Fibroblast of mammary gland (primary cell): ENCODE measurements at places on chromosomes 3 and 15.

GRCh38 chr3:87318617-87319021 lies 42.2 kb upstream of the POU1F1 start:
- DNase-seq = no peak

DNA sequence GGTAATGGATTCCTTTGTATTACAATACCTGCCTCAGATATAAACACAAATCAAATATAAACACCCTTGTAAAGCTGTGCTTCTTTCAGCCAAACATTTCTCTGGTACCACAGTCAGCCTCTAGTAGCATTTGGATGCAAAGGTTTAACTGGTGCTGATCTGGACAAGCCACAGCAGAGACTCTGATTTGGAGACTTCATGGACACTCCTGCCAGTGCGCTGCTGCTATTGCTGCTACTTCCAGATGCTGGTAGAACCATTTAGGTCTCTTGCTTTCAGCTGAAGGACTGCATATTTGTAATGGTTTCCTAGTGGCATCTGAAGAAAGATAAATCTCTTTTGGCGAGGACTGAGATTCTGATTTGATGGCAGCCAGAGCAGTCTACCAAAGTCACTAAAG lies 36.9 kb downstream of the NCK1 start:
- DNase-seq = no peak

DNA sequence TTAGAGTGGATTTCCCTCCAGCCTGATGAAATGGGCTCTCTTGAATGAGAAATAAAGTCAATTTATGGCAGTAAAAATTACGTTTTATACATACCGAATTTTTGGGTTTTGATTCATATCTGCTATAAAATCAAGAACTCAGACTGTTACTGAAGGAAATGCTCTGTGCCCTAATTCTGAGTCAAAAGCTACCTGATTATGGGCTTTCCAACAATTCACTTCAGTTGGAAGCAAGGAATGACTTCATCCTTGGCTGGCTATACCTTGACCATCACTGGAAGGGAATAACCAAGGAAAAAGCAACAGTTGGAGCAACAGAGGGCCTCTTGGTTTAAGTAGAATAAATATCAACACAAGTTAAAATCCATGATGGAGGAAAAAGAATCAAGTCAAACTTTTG lies 88.6 kb downstream of the ZNF385D start:
- DNase-seq = no peak

DNA sequence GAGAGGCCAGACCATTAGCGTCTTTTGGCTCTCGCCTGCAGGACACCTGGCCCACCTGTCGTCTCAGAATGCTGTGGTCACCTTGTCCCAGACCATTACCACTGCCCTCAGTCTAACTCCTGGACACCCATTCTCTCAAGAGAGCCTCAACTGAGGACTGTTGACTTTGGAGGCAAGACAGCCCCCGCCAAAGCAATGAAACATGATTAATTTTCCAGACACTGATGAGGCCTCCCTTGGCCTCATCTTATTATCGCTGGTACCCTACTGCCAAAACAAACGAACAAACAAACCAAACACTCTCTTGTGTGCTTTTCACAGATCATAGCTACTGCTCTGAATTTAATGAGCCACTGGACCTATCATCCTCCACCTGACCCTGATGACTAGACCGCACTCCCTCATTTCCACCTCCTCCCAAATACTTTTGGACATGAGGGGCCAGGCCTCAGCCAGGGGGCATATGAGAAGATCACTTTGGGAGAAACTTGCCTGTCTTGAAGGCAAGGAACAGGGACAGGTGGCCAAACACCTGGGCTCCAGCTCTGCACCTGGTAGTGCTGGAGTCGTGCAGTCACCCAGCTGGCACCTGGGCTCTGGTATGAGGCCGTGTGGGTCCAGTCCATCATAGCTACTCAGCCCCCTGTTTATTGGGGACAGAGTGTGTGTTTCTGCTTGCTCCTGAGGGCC lies 27.6 kb downstream of the ALS2CL start:
- DNase-seq = no peak

GRCh38 chr15:31230630-31231485 lies 95.8 kb upstream of the KLF13 start:
- no peak for DNase-seq

DNA sequence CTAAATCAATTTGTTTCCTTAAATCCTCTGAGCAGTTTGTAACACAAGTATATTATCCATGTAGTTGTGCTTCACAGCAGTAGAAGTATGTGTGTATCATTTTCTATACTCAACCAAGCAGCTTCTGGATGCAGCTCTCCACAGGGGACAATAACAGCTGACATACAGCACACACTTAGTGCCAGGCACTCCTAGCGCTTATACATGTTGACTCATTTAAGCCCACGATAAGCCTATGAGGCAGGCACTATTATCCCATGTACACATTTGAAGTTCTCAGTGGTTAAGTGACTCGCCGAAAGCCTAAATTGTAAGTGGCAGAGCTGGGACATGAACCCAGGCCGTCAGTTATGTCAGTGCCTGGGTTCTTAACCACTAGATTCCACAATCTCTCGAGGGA lies 20.3 kb upstream of the LPP start:
- peak; percentile 83 for DNase-seq

DNA sequence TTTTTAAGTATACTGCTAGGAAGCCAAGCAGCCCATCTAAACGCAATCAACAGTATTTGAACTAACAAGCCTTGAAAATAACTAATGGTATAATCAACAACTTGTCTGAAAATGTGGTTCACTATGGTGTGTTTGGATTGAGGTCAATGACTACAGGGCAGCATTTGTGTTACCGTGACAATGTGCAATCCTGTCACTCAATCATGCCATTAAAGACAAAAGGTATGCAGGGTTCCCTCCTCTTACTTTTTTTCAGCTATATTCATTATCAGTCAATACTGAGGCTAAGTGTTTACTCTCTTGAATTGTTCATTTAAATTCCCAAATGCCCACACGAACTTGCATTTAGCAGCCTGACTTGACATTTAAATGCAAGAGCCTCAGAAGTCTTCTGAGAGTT lies 1099.3 kb upstream of the EPHA6 start:
- no peak for DNase-seq

- peak; percentile 88 for DNase-seq
Observed at GRCh38 chr15:68271854-68272471, 5.6 kb upstream of the FEM1B start.

- DNase-seq = no peak
Observed at GRCh38 chr3:128442070-128442469, 24.6 kb downstream of the DNAJB8 start.

GRCh38 chr3:19632099-19633074 lies 301.6 kb downstream of the EFHB start:
- no peak for DNase-seq

GRCh38 chr3:39188271-39189149 lies 3.9 kb downstream of the XIRP1 start:
- no peak for DNase-seq

- DNase-seq = peak; percentile 18
Observed at GRCh38 chr3:12966847-12967605, 106.2 kb downstream of the IQSEC1 start.

- DNase-seq = peak; percentile 4
Observed at GRCh38 chr15:80367661-80368060, 36.5 kb upstream of the ARNT2 start.

GRCh38 chr3:26621176-26621575 lies 1.4 kb upstream of the LRRC3B start:
- no peak for DNase-seq

GRCh38 chr15:30933293-30933692 lies 29.6 kb downstream of the FAN1 start:
- no peak for DNase-seq

DNA sequence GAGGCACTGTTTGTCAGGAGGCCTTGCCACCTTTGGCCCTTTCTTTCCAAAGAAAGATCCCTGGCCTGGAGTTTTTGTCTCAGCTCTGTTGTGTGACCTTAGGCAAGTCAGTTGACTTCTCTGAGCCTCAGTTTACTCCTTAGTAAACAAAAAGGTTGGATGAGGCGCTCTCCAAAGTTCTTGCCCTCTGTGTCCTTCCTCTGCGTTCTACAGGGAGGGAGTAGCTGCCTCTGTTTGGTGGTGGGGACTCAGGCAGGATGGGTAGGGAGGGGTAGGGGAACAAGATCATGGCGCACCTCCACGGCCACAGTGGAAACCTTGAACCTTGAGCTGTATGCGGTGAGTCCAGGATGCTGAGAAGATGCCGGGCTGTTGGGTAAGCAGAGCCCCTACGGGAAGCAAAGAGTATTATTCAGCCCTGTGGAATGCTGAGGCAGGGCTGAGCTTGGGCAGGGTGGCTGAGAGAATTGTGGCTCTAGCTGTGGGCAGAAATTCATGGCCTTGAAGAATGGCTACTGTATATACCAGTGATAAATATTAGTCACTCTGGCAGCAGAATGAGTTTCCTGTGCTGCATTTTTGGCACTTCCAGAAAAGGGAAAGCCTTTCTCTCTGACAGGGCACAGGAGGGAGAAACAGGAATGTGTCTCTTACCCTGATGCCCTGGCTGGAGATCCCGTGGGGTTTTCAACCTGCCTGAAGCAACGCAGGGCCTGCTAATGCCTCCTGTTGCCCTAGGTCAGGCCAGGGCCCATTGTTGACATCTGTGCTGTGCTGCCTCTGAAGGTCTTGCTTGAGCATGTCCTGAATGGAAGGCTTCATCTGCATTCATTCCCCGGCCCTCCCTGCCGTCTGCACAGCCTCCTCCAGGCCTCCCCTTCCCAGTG lies 39.9 kb downstream of the SMAD3 start:
- peak; percentile 97 for DNase-seq

- DNase-seq = peak; percentile 22
Observed at GRCh38 chr15:71366926-71367325, 251.7 kb downstream of the THSD4 start.

GRCh38 chr15:35674873-35675781 lies 129.2 kb upstream of the DPH6 start:
- peak; percentile 70 for DNase-seq

DNA sequence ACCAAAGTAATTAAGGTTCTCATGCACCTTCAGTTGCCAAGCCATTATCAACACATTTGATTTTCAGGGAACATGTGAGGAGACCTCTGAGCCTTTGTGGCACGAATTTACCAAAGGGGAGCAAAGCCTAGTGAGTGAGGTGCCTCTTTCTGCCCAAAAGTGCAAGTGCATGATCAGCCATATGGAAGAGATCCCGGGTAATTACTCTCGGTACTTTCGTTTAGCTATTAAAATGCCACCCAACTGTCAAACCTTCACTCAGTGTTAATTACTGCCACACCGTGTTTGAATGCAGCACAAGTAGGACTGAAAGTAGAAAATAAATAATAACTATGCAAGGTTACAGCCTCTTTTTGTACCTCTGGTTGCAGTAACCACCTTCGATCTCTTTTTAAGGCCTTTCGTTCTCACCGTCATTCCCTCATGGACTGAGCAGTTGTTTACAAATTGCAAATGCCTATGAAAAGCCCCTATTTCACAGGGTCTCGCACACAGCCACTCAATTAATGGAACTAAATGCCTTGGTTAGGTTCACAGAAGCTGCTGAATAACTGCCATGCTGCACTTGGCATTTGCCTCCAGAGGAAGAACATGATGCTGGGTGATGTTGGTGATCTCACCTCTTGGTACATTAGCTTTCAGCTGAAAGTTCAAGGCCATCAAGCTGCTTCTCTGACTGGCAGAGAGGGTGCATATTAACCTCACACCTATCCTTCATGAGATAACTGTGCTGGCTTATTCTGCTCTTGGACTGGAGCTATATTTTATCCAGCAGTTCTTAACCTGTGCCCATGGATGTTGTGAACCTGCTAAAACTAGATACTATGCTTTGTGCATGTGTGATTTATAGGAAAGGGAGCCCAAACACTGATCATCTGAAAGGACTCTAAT lies 69.9 kb downstream of the TNIK start:
- no peak for DNase-seq

DNA sequence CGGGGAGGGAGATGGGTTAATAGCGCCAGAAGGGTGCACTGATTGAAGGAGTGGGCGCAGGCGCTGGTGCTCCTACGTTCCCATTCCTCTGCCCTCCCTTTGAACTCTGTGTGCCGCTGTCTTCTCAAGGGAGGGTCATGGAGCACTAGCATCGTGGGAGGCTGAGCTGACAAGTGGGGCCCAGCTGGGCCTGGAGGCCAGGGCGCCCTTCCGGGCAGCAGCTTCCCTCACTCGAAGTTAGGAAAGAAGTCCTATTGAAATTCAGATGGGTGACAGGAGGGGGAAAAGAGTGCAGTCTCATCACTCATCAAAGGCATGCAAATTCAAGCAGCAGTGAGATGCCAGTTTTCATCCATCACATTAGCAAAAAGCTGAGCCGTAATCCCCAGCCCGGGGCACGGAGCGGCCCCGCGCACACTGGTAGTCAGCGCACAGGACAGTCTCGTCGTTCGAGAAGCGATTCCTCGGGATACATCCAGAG lies 128.2 kb downstream of the LRRK1 start:
- DNase-seq = no peak

DNA sequence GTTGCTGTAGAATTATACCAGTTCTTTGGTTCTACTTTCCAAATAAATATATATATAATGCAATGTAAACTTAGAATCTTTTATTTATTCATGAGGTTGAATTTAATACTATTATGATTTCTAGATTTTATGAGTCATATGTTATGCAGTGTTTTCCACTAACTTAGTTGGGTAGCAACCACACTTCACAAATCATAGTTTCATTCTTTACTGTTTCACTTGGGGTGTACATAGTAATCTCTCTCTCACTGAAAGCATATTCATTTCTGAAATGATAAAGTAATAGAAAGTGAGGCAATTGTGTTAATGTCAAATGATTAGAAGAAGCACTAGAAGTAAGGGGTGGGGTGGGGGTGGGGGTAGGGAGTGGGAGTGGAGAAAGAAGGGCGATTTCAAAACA lies 52.6 kb downstream of the IQCH start:
- peak; percentile 25 for DNase-seq

- DNase-seq = peak; percentile 49
Observed at GRCh38 chr15:67172172-67172571, 82.3 kb downstream of the AAGAB start.

DNA sequence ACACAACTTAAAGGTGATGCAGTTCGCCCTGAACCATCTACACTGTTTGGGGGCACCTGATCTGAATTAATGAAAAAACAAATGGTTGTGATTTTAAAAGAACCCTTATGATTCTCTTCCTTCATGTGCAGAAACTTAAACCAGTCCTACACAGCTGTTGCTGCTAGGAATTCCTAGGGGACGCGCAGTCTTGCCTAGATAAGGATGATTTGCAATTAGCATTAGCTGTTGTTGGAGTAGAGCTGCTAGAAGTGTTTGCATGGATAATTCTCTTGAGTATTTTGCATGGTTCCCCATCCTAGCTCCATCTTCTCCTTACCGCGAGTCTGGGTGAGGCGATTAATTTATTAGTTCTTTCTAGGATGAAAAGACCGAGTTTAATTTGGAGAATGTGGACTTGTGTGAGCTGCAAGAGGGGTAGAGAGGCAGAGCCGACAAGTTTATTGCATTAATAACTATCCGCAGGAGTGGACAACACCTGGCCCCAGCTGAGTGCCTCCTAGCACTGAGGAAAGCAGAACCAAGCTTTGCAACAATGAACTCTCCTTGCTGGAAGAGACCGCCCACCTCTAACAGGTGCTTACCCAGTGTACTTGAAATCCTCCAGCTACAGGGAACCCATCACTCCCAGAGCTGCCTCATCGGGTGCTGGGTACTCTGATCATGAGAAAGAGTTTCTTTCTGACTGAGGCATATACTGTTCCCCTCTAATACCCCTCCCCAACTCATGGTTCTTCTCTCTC lies 75.0 kb upstream of the WNT7A start:
- no peak for DNase-seq

- DNase-seq = no peak
Observed at GRCh38 chr3:195895861-195896360, 12.4 kb downstream of the TNK2 start.
